Effector CD8-positive, alpha-beta T cell (primary cell): ENCODE measurements at places on chromosomes 2 and 18.

- no peak for DNase-seq
Observed at GRCh38 chr2:118668431-118669424, 178.7 kb downstream of the EN1 start.

- no peak for DNase-seq
Observed at GRCh38 chr18:52723550-52723970, 383.6 kb downstream of the DCC start.

- DNase-seq: no peak
Observed at GRCh38 chr18:903701-904100, 970 bp upstream of the ADCYAP1 start.

DNA sequence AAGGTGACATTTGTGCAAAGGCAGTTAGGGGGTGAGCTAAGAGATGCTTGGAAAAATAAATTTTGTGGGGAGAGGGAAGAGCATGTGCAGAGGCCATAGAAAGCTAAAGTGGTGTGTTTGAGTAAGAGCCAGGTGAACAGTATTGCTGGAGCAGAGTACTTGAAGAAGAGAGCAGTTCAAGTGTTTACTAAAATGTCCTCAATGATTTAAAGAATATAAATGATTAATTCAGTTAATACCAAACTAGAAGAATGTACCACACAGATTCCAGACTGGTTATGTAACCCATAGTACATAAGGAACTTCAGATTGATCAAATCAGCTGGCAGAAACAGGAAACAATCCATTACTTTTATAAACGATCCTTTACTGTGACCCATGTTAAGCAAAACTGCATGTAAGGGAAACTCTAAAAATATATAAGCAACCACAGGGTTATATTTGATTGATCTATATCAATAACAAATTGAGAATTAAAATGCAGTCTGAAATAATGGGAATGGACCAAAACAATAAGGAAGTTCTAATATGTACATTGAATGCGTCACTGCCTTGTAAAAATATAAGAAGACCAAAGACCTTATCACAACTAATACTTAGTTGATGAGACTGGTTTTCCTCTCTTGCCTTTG, 76.9 kb downstream of the LDAH start:
- DNase-seq: no peak

DNA sequence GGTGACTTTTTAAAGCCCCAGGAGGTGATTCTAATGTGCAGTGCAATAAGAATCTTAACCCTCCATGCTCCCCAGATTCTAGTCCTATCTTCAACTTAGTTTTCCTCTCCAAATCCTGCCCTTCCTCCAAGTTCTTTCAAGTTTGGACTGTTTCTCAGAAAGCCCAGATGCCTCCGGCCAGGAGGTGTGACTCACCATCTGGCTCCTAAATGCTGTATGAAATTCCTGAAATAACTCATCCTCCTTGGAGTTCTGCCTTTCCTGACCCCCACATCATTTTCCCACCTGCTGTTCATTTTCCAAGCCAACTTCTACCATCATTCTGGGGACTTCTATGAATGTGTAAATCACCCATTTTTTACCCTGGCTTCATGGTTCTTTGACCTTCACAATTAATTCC, 118.2 kb upstream of the NOL4 start:
- no peak for DNase-seq

- no peak for DNase-seq
Observed at GRCh38 chr2:202847693-202848524, 23.7 kb downstream of the ICA1L start.

DNA sequence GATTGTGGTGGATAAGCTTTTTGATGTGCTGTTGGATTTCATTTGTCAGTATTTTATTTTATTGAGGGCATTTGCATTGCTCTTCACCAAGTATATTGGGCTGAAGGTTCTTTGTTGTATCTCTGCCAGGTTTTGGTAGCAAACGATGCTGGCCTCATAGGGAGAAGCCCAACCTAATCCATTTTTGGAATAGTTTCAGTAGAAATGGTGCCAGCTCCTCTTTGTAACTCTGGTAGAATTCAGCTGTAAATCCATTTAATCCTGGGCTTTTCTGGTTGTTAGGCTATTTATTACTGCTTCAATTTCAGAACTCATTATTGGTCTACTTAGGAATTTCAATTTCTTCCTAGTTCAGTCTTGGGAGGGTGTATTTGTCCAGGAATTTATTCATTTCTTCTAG, 309.8 kb upstream of the SETBP1 start:
- DNase-seq: no peak
